ENCODE measurements at places on chromosomes 6 and 20.

DNA sequence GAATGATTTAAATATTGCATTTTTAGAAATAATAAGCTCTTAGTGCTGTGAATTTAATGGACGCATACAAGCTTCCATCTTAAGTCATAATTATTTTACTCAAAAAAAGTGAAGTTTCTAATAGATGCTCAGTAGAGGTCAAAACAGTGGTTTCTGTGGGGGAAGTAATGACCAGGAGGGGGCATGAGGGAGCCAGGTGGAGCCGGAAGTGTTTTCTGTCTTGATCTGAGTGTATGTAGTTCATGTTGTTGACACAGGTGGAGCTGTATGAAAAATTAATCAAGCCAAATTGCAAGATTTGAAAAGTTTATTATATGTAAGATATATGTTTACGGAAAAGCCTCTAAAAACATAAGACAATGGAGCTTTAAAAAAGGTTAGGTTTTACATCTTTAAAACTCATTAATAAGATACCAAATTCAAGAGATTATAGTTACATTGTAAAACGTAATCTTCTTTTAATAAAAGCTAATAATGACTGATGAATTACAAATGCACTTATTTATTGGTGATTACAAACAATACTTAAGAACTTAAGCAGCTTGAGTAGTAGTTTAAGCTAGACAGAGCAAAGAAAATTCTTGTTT is 68.0 kb downstream of the PLAGL1 start:
- DNase-seq = peak; percentile 79

GRCh38 chr6:150004783-150005717 is 20.3 kb downstream of the RAET1L start:
- peak; percentile 65 for DNase-seq

DNA sequence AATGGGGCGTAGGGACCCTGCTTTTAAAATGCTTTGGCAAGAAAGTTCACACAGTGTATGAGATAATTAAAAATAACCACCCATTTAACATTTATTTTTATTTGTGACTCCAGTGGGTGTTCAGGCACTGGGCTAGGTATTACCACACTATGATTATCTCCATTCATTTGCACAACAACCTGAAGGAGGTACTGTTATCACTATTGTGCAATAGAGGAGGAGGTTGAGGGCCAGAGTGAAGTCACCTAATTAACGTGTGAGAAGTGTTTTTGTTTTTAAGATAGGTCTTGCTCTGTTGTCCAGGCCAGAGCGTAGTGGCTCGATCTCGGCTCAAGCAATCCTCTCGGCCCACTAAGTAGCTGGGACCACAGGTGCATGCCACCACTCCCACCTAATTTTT is 29.2 kb downstream of the MAK start:
- DNase-seq = no peak

- DNase-seq = no peak
These were observed 29.9 kb downstream of the STK38 start for GRCh38 chr6:36517408-36517807.

GRCh38 chr20:3707508-3707899 is 4.9 kb downstream of the SIGLEC1 start:
- DNase-seq = no peak

DNA sequence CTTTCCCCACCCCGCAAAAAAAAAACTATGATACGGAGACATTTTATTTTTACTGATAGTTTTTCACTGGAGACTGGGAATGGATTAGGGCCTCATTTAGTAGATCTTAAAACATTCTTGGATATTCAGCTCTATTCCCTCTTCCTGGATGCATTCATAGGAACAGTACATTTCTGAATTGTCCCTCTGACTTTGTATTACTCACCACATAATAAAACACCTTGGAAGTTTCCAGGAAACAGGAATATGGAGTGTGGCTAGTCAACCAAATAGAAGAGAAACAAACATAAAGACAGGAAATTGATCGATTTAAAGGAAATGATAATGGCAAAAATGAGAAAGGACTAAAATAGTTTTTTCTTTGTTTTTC is 147.7 kb downstream of the GPX5 start:
- DNase-seq = no peak

- DNase-seq = no peak
These were observed 94.4 kb downstream of the SAMD3 start for GRCh38 chr6:130128326-130128725.

DNA sequence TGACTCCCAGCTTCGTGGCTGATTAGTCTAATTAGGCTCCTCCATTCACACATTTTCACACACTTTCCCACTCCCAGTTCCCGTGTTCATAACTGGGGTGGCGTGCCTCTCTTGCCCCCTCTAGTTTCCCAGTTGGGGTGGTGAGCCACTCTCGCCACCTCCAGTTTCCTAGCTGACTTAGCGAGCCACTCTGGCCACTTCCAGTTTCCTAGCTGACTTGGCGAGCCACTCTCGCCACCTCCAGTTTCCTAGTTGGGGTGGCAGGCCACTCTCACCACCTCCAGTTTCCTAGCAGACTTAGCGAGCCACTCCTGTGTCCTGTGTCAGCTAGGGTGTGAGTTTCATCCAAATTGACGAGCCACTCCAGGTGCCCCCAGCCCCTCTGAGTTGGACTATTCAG is 7.4 kb upstream of the GMPR start:
- DNase-seq = no peak

GRCh38 chr6:80148220-80148619 is 41.7 kb downstream of the BCKDHB start:
- DNase-seq = no peak

DNA sequence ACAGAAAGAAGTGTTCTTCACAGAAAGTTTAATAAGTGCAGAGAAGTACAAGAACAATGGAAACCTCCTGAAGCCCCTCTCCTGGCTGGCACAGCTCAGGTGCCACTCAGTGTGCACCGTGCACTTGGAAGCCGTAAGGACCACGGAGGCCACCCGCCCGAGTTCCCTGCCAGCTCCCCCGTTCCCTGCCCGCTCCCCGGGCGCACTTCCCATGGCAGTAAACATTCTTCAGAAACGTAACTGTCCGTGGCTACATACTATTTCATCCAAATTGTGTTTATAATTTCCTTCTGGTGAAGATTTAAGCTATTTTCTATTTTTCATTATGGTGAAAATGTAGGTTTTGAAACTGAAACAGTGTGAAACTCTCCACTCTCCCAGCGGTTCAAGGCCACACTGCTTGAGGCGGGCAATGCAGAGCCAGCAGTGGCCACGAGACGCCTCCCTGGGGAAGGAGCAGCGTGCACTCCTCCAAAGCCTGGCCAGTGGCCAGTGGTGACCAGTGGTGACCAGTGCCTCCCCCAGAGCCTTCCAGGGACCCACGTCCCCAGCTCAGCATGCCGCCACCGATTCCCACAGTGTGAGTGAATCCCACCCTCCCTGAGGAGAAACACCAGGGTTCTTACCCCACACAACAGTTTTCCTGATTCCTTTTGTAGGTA is 46.4 kb downstream of the TAF4 start:
- no peak for DNase-seq

- no peak for DNase-seq
These were observed 196.6 kb downstream of the LY86 start for GRCh38 chr6:6785163-6785521.

DNA sequence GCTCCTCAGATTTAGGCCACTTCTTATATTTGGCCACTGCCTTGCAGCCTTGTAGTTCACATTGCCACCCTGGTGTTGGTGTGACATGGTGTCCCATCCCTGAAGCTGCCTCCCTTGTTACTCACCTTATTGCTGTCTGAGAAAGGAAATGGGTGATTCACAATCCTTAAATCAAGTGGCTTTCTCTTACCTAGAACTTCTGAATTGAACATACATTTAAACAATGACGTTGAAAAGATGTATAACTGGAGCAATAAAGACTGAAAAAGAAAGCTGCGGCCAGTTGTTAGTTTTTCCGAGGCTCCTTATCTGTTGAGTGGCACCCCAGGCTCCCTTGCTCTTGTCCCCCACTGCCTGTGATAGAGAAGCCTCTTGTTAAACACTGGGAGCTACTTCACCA is 28.8 kb upstream of the GNRH2 start:
- DNase-seq = no peak

DNA sequence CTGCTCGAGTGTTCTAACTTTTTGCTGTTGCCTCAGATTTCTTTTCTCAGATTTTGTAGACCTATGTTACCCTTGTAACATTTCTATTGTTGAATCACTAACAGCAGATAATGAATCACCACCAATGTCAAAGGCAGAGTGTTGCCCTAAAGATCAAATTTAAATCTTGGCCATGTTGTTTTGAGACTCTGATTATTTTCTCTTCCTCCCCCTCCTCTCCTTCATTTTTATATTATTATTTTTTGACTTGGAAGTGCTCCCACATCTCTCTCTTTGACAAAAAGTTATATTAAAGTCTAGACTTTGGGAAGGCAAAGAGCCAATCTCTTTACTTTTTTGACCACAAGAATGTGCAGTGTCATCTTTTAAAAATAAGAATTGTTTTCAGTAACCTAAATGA is 422.7 kb downstream of the NKAIN2 start:
- no peak for DNase-seq

DNA sequence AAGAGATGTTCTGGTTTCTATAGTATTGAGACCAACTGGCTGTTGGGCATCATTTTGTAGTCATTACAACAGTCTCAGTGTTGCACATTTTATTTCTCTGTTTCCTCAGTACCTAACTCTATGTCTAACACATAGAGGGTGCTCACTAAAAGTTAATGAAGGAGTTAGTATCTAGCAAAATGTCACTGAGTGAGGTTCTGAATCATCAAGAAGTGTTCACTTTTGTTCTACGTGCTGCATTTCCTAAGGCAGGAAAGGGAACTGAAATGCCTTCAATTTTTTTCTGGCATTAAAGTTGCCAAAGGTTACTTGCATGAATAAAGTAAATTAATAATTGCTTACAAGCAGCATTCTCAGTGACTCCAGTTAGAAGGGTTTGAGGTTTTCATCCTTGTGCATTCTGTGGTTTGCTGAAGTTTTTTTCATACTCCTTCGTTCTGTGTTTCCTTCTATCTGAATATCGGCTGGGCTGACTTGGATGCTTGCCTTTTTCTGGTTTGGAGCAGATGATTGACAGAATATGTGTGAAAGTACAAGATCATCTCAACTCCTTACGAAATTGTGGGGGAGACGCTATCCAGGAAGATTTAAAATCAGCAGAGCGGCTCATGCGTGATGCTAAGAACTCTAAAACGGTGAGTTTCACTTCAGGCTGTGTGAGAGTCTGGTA is 114.5 kb upstream of the SCGN start:
- no peak for DNase-seq

DNA sequence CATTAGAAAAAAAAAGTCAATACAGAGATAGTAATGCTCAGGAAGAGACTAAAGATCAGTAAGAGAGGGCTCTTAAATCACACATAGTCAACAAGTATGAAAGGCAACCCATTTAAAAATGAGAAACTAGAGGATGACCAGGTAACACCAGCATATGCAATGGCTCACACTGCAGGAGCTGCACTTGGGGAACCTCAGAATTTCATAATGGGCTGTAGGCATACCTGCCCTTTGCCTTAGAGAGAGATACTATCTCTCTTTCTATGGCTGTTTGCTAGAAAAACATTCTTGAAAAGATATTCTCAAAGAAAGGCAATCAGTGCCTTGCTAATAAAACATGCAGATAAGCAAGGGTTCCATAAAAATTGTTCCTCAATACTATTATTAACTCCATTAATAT is 33.2 kb downstream of the HMGCLL1 start:
- no peak for DNase-seq

GRCh38 chr6:18101873-18102272 is 20.6 kb downstream of the NHLRC1 start:
- no peak for DNase-seq

DNA sequence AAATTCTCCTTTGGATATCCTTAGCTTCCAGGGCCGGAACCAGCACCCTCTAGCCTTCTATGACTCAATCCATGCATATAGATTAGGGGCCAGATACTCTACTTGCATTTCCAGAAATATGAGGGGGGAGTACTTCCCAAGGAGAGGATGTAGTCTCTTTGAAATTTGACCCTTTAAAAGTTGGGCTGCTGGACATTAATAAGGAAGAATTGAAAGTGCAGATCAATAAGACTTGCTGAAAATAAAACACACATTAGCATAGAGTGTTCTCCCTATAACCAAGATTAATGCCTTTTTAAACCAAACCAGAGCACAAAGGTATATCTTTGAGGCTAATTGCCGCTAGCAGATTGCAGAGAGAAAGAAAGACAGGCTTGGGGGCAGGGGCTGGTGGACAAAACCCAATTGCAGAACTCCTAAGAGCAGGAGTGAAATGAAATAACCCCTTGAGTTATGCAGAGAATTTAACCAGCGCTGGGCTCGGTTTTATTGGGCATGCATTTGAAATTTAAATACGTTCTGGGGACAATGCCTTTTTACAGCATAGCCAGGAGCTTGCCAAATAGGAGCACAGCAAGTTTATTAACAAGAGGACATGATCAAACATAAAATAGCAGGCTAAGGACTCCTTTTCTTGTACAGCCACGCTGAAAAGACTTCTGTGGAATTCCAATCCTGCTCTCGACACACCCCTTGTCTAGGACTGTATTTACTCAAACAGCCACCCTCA is 108.2 kb upstream of the SALL4 start:
- DNase-seq = no peak

DNA sequence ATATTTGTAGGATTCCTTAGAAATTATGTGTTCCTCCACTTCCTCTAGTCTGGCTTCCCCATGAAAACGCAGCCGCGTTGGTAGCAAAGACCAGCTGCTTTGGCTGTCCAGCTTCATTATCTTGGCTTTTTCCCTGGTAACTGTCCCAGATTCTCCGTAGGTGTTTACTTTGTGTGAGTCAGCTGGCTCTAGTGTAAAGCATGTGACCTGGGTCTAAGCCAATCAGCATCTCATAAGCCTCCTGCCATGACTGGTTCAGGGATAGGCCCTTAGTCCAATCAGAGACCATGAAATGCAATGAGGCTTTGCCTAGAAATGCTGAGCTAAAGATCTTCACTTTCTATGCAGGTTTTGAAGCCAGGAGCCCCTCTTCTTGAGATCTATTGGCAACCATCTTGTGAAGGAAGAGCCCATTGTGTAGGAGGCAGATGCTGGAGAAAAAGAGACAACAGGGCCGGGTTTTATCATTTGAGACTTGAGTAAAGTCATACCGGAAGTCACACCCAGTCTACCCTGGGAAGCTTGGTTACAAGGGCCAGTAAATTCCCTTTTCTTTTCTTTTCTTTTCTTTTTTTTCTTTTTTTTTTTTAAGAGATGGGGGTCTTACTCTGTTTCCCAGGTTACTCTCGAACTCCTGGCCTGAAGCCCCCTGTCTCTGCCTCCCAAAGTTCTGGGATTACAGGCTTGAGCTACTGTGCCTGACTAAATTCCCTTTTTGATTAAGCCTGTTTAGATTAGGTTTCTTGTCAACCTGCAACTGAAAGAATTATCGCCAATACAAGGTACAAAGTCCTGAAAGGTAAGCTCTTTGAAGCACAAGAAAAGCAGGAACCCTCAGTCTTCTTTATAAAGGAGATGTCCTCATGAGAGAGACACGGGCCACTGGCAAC is 256.5 kb upstream of the RREB1 start:
- DNase-seq = no peak

- peak; percentile 24 for DNase-seq
These were observed 631 bp downstream of the MDGA1 start for GRCh38 chr6:37696841-37697662.

- DNase-seq = peak; percentile 58
These were observed 5.1 kb downstream of the TP53INP2 start for GRCh38 chr20:34709044-34709830.

GRCh38 chr6:16618962-16619361 is 142.3 kb downstream of the ATXN1 start:
- DNase-seq = no peak

- no peak for DNase-seq
These were observed 89.3 kb downstream of the DTD1 start for GRCh38 chr20:18677126-18677525.

Measured in CD4-positive, alpha-beta T cell (primary cell).